ENCODE measurements at places on chromosomes 6 and 20. TPM values are rescaled to one million over a fixed set of nuclear protein-coding genes. Genes with fewer than 3 reads are reported as not detected.

The SAMD3 gene
- total RNA-seq = 1.6 TPM

The MCHR2 gene
- not detected for total RNA-seq

The HLA-DPA1 gene
- total RNA-seq = 1.0 TPM

The PDSS2 gene
- total RNA-seq = 6.5 TPM

The TULP4 gene
- 406 TPM for total RNA-seq

The HS3ST5 gene
- total RNA-seq = 17.4 TPM

The SLC22A7 gene
- 0.34 TPM for total RNA-seq

The TMEM239 gene
- total RNA-seq = not detected

The TFAP2D gene
- not detected for total RNA-seq

DNA sequence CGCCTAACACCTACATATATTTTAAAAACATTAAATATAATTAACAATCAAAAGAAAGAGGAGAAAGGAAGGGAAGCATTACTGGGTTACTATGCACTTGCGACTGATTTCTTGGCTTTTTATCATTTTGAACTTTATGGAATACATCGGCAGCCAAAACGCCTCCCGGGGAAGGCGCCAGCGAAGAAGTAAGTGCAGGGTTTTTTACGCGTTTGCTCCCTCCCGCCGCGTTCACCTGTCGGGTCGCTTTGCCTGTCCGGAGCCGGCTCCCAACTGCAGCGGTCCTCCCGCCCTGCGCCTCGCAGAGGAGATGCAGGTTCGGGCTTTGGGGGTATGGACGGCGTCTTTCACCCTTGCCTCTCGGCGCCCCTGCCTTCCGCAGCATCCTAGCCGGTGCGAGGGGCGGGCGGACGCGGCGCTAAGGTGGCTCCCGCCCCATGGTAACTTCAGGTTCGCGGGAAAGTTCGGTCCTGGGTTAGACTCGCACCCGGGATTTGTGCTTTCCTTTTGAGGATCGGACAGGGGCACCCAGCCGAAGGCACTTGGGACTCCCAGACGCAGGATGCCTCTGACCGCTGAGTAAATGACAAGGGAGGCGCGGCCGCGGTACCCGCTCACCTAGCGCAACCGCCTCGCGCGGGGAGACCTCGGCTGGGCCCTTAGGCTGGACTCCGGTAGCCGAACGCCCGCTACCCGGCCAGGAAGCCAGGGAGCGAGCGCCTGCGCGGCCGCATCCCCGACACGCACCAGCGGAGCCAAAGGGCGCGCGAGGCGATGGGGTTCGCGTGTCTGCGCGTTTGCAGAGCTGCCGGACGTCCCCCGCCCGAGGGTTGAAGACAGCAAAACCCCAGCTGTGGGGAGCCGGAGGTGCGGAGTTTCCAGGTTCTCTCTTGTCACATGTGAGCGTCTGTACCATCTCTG, 891 bp downstream of the RSPO3 start:
- DNase-seq = peak; percentile 53

DNA sequence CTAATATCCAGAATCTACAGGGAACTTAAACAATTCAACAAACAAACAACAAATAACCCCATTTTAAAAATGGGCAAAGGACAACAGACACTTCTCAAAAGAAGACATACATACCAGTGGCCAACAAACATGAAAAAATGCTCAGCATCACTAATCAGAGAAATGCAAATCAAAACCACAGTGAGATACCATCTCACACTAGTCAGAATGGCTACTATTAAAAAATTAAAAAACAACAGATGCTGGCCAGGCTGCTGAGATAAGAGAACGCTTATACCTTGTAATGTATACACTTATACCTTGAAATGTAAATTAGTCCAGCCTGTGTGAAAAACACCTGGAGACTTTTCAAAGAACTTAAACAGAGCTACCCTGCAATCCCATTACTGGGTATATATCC, 166.8 kb downstream of the IBTK start:
- DNase-seq = no peak

GRCh38 chr20:38426006-38426897, 8.9 kb downstream of the SNHG17 start:
- no peak for DNase-seq

- DNase-seq = no peak
These were observed 7.1 kb downstream of the CASP8AP2 start for GRCh38 chr6:89836639-89837222.

- DNase-seq = no peak
These were observed 11.7 kb downstream of the EPM2A start for GRCh38 chr6:145723646-145724045.

- no peak for DNase-seq
These were observed 141.7 kb upstream of the CARMIL1 start for GRCh38 chr6:25137480-25137879.

- DNase-seq = no peak
These were observed 57.5 kb upstream of the IL20RA start for GRCh38 chr6:137102050-137102848.

GRCh38 chr6:7142918-7143475, 35.2 kb downstream of the RREB1 start:
- no peak for DNase-seq

- DNase-seq = no peak
These were observed 545 bp downstream of the ACTR5 start for GRCh38 chr20:38748861-38749149.

GRCh38 chr6:39230654-39231035, 1.4 kb upstream of the KCNK5 start:
- DNase-seq = no peak

- peak; percentile 21 for DNase-seq
These were observed 40.1 kb upstream of the DYNLRB1 start for GRCh38 chr20:34475979-34476736.

- no peak for DNase-seq
These were observed 42.1 kb downstream of the BMP5 start for GRCh38 chr6:55833284-55833683.

- DNase-seq = no peak
These were observed 3.6 kb upstream of the HSPA12B start for GRCh38 chr20:3728876-3729275.

- peak; percentile 42 for DNase-seq
These were observed 38.4 kb downstream of the RREB1 start for GRCh38 chr6:7145885-7146828.

GRCh38 chr6:122997541-122998150, 1.6 kb downstream of the CLVS2 start:
- peak; percentile 25 for DNase-seq

DNA sequence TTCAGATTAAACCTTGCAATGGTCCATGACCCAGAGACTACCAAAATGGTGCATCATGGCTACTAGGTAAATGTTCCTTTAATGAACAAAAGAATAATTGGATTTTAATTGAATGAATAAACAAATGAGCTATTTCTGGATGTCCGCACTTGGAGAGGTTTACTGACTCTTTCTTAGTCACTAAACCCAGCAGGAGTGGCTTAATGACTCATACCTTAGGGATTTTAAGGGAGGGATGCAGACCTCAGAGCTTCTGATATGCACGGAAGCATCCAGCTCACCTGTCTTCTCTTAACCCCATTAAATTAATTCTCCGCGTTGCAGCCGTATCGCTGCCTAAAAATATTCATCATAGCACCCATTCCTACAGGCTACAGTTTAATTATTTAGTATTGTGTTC, 970.0 kb upstream of the SLC35B3 start:
- no peak for DNase-seq

DNA sequence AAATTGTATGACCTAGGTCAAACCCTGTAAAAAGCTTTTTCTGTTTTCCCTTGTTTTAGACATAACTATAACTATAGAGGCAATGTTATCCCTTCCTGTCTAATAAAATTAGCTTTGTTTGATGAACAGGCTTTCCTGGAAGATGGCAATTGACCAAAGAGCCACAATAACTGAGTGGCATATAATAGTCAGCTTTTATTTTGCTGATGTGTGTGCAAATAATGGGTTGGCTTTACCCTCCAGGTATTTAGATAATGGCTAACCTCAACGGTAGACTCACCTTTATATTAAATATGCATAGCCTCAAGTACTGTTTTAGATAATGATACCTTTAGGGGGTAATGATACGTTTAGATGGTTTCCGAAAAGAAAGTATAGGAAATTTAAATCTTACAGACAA, 15.0 kb downstream of the TBXT start:
- no peak for DNase-seq

GRCh38 chr20:51393571-51393970, 148.9 kb downstream of the NFATC2 start:
- DNase-seq = no peak

- no peak for DNase-seq
These were observed 49.8 kb downstream of the HNF4A start for GRCh38 chr20:44405257-44405656.

- no peak for DNase-seq
These were observed 18.0 kb upstream of the SLCO4A1 start for GRCh38 chr20:62624325-62624690.

GRCh38 chr6:21785164-21785563, 191.6 kb downstream of the SOX4 start:
- no peak for DNase-seq

GRCh38 chr6:130583268-130583667, 217.5 kb downstream of the TMEM200A start:
- no peak for DNase-seq

DNA sequence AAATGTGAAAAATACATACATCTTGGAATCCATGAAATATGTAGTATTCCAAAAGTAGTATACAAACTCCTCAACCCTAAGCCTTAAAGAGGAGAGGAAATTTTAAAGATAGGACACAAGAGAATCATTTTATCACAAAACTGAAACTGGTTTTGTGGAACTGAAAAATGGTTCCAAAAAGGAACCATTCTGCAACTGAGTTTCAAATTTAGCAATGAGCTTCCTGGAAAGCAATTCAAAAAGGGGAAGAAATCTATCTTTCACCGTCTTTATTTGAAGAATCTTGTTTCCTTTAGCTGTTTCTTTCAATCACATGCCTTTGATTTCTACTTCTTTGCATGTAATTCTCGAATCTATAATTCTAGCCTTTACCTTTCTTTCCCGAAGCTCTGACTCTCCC, 32.2 kb upstream of the LAMP5 start:
- no peak for DNase-seq

DNA sequence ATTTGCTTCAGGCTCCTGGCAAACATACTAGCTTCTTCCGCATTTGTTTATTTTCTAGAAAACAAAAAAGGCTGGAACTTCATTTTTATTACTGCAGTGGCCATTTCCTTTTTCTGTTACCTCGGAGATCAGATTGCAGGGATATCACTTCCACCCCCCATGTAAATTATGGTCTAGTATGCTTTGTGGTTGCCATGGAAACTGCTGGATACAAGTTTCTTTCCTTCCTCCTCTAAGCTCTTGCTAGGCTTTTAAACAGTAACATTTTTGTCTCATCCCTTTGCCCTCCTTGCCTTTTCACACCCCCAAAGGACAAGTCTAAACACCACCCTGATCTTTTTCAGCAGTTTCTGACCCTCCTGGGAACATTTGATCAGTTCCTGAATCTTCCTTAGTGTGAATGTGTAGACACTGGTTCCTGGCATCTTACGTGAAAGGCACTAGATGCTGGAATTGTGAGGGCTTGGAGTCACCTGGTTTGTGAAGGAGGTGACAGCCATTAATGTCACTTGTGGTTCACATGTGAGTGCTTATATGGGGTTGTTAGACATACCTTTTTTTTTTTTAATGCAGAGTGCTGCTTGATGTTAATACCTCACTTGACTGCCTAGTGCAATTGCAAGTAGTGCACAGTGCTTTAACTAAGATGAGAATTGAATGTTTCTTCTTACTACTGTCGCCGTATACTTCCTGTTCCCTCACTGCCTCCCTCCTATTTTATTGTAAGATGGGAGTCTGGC, 181.6 kb downstream of the JARID2 start:
- no peak for DNase-seq
